ENCODE measurements at places on chromosomes 3 and 15.
A peak's percentile ranks its signal among the peaks of the same experiment; 100 is the strongest.

DNA sequence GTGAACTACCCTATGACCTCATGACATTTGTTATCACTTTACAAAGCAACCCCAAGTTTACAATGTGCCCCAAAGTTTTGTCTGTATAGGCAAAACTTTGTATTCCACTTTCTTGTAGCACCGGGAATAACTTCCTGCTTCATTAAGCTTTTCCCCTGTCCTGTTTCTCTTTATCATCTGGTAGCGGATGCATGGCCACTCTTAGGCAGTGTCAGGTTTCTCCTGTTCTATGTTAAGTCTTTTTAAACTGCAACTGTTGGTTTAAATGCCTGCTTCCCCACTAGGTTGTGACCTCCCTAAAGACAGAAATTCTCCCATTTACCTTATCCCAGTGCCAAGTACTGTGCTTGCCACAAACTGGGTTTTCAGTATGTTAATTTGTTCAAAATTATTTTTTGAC is 433.6 kb upstream of the DPH6 start:
- DNase-seq: no peak

GRCh38 chr3:3641877-3642455 is 157.3 kb upstream of the LRRN1 start:
- no peak for DNase-seq

GRCh38 chr3:9339761-9340471 is 22.9 kb upstream of the THUMPD3 start:
- DNase-seq: no peak

DNA sequence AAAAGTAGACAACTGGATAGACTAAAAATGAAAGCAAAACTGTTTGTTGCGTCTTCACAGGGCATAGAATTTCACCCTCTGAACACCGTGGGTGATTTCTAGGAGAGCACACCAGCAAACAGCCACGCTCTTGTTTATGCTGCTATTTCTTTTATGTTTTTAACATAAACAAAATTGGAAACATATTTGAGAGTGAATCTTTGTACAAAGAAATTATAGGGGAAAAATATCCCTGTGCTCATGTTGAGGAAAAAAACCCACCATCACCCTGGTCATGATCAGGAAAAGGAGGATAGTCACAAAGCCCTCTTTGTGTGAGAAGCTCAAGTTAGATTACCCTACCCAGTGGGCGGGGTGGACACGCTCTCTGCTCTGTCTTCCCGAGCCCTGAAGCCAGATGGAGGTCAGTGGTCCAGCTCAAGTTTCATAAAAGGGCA is 313.3 kb downstream of the SATB1 start:
- DNase-seq: no peak

- no peak for DNase-seq
Observed at GRCh38 chr15:88657326-88658069, 18.7 kb downstream of the ISG20 start.

DNA sequence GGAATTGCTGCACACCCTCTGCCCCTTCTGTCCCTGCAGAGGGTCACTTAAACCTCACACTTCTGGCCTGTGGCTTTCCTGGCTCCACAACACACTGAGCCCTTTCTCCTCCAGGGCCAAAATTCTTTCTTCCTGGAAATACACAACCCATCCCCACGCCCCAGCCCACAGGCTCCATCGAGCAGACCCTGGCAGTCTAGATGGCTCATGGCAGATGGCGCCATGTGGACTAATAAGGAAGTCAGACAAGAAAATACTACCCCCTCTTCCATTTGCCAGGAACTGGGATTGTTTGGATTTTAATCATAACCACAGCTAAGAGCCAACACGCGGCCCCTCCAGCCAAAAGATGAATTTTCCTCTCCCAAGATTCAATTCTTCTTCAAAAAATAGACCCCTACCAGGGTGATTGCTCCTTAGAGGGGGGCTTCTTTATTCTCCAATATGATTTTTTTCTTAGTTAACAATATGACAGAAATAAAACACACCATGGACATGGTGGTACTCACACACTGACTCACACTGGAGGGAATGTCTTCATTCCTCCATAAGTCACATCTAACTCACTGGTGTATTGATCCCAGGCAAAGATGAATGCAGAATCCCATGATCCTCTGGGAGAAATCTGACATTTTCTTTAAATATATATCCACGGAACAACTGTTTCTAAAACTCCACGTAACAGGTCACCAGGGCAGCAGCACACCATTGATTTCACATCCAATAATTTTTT is 111.5 kb downstream of the NTRK3 start:
- DNase-seq: no peak

DNA sequence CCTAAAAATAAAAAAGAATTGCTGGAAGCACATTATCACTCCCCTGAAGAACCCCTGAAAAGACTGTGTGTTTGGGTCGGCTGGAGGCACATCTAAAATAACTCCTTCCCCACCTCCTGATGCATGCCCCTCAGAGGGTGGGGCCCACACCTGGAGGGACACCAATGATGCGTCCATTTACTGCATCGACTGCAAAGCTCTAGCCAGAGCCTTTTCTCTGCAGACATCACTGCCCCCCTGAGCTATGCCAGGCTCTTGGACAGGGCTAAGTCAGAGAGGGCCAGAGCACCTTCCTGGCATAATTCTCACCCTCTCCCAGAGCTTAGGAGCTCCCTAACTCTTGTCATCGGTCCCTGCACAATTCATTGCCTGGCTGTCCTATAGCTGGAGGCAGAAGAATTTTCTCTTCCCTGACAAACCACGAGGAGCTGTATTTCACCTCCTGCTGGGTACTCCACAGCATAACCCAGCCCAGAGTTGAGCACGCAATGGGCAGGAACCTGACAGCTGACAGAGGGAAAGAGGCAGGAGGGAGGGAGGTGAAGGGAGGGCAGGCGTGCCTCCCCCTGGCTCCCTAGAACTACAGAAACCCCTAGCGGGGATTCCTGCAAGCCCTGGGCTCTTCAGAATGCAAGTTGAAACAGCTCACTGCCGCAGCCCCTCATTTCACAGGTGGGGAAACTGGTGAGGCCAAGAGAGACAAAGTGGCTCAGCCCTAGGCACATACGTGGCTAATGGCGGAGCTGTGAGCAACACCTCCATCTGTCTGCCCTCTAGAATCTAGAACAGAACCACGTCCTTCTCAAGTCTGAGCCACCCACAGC is 46.6 kb downstream of the XXYLT1 start:
- DNase-seq: no peak

DNA sequence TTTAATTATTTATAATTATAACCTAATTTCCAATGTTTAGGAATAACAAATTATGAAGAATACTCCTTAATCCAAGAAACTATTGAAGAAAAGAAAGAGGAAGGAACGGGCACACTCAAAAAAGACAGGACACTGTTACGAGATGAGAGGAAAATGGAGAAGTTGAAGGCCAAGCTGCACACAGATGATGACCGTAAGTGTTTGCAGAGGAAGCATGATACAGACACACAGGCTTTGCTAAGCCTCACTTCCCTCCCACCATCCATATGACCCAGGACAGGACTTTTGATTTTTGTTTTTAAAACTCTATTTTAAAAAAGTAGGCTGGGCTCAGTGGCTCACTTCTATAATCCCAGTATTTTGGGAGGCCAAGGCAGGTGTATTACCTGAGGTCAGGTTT is 389.4 kb upstream of the TPM1 start:
- no peak for DNase-seq

GRCh38 chr3:161474741-161475140 is 21.9 kb upstream of the OTOL1 start:
- no peak for DNase-seq

GRCh38 chr3:152416808-152417580 is 148.3 kb downstream of the MBNL1 start:
- no peak for DNase-seq

- DNase-seq: no peak
Observed at GRCh38 chr15:95946241-95946640, 384.3 kb upstream of the NR2F2 start.

DNA sequence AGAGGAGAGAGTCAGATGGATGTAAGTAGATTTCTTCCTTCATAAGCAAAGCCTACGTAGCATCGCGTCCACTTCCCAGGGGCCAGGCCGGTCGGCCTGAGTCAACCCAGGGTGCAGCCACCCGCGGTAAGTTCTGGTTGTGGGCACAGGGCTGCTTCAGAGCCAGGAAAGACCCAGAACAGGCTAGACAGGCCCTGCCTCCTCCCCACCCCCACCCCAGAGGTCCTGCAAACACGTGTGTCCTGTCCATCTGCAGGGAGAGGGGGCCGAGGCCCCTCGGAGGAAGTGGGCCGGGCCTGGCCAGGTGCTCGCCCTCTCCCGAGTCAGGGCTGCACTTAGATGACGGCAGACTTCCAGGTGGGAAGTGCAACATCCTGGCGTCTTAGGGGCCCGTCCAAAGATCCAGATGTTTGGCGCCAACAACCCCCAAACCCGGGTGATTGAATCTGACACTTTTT is 100.8 kb upstream of the ALDH1A3 start:
- DNase-seq: no peak

DNA sequence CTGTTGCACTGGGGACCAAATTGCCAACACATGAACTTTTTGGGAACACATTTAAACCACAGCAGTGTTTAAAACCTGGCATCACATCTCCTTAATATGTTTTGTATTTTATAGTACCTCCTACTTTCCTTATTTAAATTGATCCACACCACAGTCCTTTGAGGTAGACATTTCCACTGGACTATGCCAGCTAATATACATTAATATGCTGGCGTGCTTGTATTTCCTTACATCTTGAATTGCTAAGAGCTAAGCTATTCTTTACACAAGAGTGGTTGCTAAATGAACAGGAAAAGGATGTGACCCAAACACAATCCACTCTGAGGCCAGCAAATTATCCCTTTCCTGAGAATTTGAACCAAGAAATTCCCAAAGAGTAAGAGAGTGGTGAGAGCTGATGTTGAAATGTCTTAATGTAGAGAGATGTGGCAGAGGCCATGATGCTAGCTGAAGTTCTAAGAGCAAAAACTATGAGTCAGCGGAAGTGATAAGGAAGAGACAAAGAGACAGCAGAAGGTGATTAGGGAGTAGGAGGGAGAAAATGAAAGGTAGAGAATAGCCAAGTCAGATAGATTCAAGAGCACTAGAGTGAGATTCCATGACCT is 131.2 kb downstream of the CD47 start:
- DNase-seq: no peak

DNA sequence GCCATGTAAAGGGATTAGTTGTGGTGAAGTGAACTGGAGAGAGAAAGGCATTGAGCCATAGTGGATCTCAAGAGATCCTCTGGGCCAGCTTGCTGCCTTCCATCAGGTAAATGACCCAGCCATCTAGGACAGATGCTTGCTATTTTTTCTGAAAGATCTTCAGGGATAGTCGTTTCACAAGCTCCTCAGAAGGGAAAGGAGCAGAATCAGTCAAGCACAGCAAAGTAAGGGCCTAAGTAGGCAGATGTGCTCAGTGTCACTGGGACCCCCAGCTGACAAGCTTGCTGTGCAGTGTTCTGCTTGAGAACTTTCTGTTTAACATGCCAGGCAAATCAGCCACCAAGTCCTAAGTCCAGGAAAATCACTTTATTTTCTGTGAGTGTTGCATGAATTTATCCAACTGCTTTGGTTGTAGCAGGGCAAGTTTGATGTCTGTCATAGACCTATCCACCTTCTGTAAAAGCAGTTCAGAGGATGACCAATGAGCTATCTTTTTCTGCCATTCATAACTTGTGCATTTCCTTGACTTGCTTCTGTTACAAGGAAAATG is 319.8 kb downstream of the IL5RA start:
- no peak for DNase-seq

- no peak for DNase-seq
Observed at GRCh38 chr3:55984626-55985025, 483.6 kb downstream of the ERC2 start.

GRCh38 chr3:3066378-3066777 is 43.8 kb downstream of the IL5RA start:
- no peak for DNase-seq

DNA sequence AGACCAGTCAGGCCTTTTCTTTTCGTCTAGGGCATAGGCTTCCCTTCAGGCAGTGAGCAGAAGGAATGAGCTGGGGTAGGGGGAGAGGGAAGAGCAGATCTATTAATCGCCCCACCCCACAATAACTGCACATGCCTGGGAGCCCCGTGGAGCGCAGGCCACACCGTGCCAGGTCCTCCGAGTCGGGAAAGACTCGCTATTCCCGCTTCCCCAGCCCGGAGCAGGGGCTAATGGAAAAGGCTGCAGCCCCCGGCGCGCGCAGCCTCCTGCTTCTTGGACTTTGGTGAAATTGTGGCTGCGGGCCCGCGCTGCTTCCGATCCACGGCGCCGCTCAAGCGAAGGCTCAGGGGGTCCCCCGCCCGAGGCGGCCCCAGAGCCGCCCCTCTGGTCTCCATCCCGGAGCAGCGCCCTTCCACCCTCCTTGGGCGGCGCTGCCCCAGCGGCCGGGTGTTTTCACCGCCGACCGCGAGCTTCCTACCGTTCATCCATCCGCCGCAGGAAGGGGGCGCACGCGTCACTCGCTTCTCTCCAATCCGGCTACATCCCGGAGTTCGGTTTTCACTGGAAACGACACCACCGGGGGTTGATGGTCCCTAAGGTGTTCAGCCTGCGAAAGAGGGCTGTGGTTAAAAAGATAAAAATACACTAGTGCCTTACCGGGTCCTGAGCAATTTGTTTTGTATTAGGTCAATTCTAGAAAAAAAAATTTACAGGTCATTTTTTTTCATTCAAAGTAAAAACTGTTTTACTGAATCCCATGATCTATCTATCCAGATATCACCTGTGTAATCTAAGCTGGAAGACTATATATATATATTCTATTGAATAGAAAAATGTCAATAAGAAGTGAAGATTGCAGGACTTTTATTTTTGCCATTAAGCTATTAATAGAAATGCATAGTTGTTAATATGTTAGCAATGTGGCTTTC is 4.4 kb upstream of the SYNM start:
- peak; percentile 52 for DNase-seq

GRCh38 chr3:109071350-109072142 is 46.4 kb downstream of the MORC1 start:
- DNase-seq: no peak

DNA sequence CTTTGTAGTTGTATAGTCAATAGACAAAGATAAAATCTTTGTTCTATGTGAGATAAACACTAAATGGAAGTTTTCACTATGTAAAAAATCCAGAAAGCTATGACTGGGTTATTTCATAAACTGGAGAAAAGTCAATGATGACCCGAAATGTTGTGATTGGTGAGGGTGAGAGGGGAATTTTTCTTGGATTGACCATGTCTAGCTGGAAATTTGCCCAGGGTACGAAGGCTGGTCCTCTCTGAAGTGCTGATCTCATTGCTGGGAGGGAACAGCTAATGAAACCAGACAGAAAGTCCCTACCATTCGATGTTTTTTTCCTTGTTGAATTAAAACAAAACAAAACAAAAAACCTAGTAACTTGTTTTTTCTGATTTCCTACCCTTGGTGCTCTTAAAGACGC is 14.3 kb downstream of the TPRG1 start:
- DNase-seq: no peak

- no peak for DNase-seq
Observed at GRCh38 chr15:82653483-82654168, 6.5 kb upstream of the CPEB1 start.

DNA sequence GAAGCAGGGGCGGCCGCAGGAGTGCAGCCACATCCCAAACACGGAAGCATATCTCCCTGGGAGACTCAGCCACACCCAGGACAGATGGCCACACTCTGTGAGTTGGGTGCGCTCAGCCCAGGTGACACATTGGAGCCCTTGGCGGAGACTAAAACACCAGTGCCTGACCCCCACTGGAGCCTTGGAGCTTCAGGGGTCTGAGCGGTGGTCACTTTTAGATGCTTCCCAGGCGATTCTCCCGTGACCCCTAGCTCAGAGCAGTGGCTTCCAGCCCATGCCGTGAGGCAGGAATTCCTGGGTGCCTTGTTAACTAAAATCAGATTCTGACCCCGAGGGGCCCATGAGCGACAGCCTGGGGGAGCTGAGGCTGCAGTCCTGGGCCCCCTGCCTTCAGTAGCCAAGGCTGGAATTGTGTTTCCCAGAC is 54.5 kb downstream of the PLXNA1 start:
- DNase-seq: no peak

GRCh38 chr3:133992951-133993620 is 36.6 kb downstream of the SLCO2A1 start:
- no peak for DNase-seq
